Aortic smooth muscle cell (primary cell): ENCODE measurements at places on chromosomes 5 and 9. TPM values are rescaled to one million over a fixed set of nuclear protein-coding genes. Genes with fewer than 3 reads are reported as not detected.

RETREG1 gene
- total RNA-seq: 1.1 and 1.6 TPM in 2 replicates

JMY gene
- 10.0 and 13.5 TPM in 2 replicates for total RNA-seq

ACTBL2 gene
- 0.06 TPM in 1 of 2 replicates, not detected in the other for total RNA-seq

ANKHD1 gene
- 67.5 and 70.9 TPM in 2 replicates for total RNA-seq

TAL2 gene
- 0.26 TPM in 1 of 2 replicates, not detected in the other for total RNA-seq

RARS1 gene
- 142 and 147 TPM in 2 replicates for total RNA-seq

F2RL1 gene
- 7.5 and 24.3 TPM in 2 replicates for total RNA-seq

LHFPL2 gene
- 60.8 and 90.5 TPM in 2 replicates for total RNA-seq

CCDC192 gene
- total RNA-seq: not detected in 2 replicates
